Stimulated activated CD4-positive, alpha-beta T cell treated with anti-CD3 and anti-CD28 coated beads, Interleukin-1b, Interleukin-23, amount 100 ng/mL, for 1 hour (primary cell): ENCODE measurements at places on chromosomes 4 and X.

DNA sequence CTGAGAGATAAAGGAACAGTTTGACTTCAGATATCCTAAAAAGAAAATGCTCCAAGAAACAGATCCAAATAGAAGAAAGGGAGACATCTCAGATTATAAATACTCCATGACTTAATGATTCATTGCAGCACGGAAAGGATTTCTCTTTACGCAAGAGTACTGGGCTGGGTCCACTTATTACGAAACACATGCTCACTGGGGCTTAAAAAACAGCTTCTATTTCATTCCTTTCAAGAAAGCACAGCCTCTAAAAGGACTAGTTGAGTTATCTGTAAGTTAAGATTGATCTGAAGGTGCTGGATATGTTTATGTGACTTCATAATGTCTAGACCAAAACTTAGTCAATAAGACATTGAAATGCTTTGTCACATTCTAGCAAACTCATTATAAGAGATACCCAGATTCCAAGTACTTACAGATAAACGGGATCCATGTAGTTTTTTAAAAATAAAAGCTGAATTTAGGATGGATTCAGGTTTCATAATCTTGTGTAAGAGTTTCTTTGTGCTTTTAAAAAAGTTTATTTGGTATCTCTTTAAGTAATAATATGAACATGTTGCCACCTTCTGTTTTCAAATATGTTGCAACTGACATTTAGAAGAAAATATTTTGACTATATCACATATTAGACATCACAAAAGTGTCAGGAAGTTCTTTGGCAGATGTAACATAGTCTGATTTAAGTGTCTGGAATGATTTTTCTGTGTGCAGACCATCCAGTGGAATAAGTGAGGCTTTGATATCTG lies 109.5 kb upstream of the MYOZ2 start:
- DNase-seq, result no peak

DNA sequence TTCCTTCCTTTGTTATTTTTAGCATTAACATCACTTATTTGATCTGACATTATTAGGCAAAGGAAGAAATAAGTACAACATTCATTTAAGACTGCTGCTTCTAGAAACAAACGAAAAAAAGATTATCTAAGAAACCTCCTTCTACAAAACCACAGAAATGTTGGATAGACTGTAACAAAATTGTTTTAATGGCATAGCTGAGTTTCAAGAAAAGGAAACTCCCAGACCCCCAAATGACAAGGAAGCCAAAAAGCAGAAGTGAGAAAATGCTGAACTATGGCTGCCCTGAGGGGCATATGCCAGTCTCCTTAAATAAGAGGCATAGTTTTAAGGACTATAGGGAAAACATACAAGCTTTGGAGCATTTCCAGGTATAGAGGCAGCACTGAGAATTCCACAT lies 1431.6 kb upstream of the TENM3 start:
- no peak for DNase-seq

GRCh38 chrX:7574325-7574724 lies 268.6 kb upstream of the VCX start:
- DNase-seq, result no peak

- DNase-seq, result no peak
Observed at GRCh38 chr4:172871381-172871780, 297.2 kb upstream of the GALNT7 start.

DNA sequence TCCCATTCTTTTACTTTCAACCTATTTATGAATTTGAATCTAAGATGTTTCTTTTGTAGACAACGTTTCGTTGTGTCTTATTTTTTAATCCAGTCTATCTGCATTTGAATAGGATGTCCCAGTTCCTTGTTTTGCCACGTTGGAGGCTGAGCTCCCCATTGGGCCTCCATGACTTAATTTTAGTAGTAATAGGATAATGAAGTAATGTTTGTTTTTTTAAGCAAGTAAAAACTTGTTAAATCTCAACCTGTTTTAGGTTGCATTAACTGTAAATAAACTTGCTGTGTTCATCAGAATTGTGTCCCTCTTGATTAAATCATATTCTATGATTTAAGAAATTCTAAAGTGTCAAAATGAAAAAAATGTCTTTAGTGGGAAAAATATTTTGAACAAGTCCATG lies 25.3 kb downstream of the SLAIN2 start:
- no peak for DNase-seq

GRCh38 chr4:73945674-73946449 lies 36.0 kb downstream of the PF4 start:
- no peak for DNase-seq

DNA sequence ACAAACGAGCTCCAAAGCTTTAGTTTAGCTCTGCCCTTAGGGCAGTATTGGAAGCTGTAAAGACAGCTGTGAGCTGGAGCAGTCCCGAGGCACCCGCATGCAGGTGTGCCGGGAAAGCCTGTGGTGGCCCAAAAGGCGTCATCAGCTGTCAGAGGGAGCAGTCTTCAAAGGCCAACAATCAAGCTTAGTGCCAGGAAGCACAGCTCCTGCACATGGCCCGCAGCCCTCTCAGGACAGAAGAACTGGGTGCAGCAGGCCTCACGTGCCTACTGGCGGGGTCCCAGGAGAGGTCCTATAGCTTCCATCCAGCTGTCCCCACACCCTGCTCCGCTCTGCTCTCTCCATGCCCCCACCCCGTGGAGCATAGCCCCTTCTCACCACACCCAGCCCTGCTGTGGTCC lies 92.2 kb upstream of the TRIM2 start:
- DNase-seq, result no peak

DNA sequence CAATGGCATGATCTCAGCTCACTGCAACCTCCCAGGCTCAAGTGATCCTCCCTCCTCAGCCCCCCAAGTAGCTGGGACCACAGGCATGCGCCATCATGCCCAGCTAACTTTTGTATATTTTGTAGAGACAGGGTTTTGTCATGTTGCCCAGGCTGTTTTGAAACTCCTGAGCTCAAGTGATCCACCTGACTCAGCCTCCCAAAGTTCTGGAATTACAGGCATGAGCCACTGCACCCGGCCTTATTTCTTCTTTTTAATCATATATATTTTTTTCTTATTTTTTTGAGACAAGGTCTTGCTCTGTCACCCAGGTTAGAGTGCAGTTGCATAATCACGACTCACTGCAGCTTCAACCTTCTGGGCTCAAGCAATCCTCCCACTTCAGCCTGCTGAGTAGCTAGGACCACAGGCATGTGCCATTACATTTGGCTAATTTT lies 184.0 kb downstream of the TSPAN5 start:
- no peak for DNase-seq

GRCh38 chrX:130216320-130216719 lies 44.6 kb downstream of the RAB33A start:
- no peak for DNase-seq

GRCh38 chr4:6972911-6973310 lies 63.3 kb downstream of the TBC1D14 start:
- DNase-seq, result no peak

GRCh38 chr4:27524224-27524623 lies 663.6 kb downstream of the STIM2 start:
- no peak for DNase-seq

- DNase-seq, result no peak
Observed at GRCh38 chr4:6703786-6704185, 5.9 kb downstream of the MRFAP1L1 start.

- DNase-seq, result no peak
Observed at GRCh38 chr4:103097112-103097511, 2.5 kb downstream of the BDH2 start.

DNA sequence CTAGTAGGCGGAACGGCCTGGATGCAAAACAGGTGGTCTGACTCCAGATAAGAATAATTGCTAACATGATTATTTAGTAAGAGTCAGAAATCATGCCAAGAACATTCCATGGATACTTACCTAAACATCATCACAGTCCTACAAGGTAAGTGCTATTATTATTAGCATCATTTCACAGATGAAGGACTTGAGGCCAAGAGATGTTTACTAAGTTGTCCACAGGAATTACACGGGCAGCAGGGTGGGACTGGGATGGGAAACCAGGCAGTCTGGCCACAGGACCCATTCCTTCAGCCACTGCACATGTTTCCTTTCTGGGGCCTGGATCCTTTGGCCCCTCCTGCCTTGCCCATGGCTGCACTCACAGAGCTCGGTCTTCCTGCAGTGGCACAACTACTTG lies 48.3 kb downstream of the ANAPC4 start:
- DNase-seq, result no peak

GRCh38 chrX:94908171-94908570 lies 1234.2 kb downstream of the FAM133A start:
- DNase-seq, result no peak

- no peak for DNase-seq
Observed at GRCh38 chr4:7778510-7779431, 160.9 kb downstream of the AFAP1 start.

GRCh38 chrX:63250253-63250868 lies 100.8 kb downstream of the SPIN4 start:
- no peak for DNase-seq

GRCh38 chr4:111633663-111634266 lies 511.5 kb upstream of the FAM241A start:
- no peak for DNase-seq

DNA sequence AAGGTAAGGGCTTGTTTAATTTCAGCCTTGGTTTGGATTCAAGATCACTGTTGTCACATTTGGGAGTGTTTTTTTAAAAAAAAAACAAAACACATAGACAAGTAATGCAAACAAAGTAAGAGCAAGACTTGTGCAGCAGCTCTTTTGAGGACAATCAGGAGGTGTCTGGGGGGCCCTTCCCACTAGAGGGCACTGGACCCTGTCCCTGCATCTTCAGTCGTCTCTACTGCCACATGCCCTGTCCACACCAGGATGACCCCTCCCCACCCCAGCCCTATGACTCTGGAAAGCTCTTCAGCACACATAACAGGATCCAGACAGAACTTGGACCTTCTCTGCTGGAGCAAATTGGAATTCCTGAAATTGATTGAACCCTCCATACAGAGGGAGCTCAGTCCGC lies 71.0 kb downstream of the USP46 start:
- no peak for DNase-seq

DNA sequence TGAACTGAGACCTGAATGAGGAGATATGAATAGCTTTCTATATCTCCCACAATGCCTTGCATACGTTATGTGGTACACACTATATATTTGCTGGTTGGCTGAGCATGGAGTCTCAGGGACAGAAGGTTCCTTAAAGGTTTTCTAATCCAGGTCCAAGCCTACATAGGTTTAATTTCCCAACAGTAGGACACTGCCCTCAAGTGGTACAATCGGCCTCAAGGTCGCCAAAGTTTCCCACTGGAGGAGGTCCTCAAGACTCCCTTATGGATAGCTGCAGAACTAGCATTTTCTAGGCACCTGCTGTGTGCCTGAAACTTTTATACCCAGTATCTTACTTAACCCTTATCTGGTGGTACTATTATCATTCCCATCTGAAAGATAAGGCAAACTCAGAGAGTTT lies 21.0 kb upstream of the EFNB1 start:
- no peak for DNase-seq

- no peak for DNase-seq
Observed at GRCh38 chr4:70589785-70590184, 2.3 kb upstream of the AMBN start.

DNA sequence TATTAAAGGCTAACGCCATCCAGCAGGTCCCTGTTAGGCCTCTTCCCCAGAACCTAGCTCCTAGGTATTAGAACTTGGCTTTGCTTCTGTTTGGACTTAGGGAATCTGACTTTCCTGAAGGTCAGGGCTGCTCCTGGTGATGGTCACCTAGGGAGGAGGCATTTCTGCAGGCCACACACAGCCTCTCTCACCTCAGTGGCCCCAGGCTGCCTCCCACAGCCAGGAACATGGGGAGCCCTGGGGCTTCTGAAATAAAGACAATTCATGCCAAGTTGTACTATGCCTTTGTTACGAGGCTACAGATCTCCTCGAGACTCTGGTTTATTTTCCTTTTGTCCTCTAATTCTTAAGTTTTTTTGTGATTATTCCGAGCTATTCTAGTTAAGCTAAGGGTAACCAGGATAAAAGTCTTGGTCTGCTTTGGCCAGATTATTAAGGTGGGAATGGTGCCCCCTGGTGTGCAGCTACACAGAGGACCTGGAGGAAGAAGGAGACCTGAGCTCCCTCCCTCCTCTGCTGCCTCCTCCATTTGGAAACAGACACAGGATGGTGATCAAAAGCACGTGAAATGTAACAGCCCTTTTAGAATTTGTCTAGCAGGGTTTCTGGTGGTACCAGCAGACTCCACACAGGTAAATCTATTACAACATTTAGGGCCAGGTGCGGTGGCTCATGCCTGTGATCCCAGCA lies 131.0 kb downstream of the DCLK2 start:
- no peak for DNase-seq

DNA sequence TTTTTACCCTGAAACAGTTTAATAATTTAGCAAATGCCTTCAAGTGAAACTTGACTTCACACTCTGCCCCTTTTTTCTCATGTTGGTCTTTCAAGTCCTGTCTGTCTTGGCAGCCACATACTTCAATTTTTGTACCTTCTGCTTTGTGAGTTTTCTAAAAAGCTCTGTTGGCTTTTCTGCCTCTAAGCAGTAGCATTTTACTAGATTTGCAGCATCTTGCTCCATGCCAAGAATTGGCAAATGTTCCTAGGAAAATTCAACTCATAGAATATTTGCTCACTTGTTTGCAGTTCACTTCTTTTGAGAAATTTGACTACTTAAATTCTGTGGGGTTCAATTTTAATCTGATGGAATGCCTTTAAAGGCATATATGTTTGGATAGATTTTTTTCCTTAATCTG lies 59.2 kb downstream of the FAM47A start:
- DNase-seq, result no peak

- DNase-seq, result no peak
Observed at GRCh38 chr4:164440199-164440598, 313.7 kb upstream of the SMIM31 start.

GRCh38 chrX:48541140-48541814 lies 1.8 kb downstream of the TBC1D25 start:
- no peak for DNase-seq

DNA sequence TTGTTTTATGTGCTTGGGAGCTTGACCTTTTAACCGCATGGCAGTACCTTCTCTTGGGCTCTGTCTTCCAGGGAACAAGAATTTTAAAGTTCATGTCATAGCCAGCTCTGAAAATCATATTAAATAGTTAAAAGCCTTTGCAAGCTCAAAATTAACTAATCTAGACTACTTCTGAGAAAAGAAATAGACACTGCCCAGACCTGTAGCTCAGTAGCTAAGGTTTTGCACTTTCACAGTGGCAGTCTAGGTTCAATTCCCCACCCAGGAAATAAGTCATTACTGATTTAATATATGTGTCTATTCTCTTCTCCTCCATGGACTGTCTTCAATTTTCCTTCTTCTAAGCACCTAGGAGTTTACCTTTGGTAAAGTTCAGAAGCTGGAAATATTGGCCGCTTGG lies 27.4 kb downstream of the HSD17B11 start:
- no peak for DNase-seq

GRCh38 chr4:185138161-185138560 lies 4.9 kb upstream of the SLC25A4 start:
- DNase-seq, result no peak
